Epithelial cell of prostate (primary cell): ENCODE measurements at places on chromosomes 12 and 14.

DNA sequence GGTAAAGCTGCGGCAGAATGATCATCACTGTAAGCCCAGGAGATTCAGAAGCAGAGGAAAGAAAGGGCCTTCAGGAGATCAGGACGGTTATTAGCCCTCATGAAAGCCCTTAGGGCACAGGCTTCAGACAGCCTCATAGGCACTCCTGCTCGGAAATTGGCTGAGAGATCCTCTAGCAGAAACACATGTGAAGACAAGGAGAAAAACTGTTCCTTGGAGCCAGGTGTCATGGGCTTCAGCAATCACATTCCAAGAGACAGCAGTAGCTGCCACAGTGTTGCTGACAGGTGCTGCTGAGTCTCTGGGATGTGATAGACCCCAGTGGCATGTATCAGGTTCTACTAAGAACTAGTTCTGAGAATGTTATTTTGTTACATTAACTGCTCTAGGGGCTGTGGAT is 88.8 kb upstream of the DYRK2 start:
- no peak for DNase-seq

- DNase-seq: no peak
These were observed 1222.8 kb downstream of the GALC start for GRCh38 chr14:86770186-86770585.

DNA sequence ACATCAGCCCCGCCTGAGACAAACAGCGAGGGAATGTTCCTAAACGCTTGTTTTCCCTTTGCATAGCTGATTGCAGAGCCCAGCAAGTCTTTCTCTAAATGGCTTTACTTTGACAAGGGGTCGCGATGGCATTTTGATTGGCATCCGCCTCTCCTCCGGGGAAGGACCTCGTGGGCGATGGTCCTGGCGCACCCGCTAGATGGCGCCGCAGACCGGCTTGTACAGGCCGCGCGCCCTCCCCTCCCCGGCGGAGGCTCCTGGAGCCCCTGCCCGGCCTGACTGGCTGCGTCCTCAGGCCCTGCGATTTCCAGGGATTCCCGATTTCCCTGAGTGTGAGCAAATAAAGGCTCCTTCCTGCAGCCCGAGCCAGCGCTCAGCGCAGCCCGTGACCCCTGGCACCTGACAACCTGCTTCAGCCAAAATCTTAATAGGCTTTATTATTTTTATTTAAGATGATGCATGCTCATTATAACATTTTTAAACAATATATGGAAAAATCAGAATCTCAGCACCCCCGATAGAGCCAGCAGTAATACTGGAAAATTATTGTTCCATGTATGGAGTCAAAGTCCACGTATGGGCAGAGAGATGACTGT is 468.3 kb downstream of the AACS start:
- DNase-seq: no peak

DNA sequence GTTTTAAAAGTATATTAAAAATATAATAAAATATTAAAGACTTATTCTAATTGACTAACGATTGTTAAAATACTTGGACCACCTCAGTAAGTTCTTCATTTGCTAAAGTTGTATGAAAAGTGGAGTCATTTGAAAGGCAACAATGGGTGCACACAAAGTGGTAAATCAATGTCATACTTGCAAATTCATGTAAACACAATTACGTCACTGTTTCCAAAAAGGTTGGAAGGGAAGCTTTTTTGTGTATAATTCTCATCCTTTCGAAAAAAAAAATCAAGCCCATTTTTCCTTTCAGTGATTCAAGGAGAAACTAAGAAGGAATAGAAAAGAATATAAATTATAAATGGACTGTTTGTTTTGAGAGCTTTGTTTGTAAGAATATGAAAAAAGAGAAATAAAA is 166.2 kb downstream of the PIK3C2G start:
- no peak for DNase-seq

- DNase-seq: no peak
These were observed 1133.2 kb upstream of the TMEM132C start for GRCh38 chr12:127133675-127134335.

DNA sequence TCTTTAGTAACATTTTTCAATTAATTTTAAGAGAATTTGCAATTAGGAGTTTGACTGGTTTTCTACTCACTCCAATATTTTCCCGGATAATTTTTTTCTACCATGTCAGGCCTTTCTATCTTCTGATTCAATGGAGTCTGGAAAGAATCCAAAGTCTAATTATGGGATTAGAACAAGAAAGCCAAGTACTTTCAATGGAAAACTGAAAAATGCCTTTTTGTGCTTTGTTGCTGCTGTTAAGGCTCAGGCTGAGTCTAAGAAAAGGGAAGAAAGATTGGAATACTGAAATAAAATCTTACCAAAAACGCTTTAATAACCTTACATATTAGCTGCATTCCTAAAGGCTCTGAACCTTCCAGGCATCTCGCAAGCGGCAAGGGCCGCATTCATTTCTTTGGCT is 24.4 kb upstream of the DHRS4 start:
- no peak for DNase-seq

DNA sequence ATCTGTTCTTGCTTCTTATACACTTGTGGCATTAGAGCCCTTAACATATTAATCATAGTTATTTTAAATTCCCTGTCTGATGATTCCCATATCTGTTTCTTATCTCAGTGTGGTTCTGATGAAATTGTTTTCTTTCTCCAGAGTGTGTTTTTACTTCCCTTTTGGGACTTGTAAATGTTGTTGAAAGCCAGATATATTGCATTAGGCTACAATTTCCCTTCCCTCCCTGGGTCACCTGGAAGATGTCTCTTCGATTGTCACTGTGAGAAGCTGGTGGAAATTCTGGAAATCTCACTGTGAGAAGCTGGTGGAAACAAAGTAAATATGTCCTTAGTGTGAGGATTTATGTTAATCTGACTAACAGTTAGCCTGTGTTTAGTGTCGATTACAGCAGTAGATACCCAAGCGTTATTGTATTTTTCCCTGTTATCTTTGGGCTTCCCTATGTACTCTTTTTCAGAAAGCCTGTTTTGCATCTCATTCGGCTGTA is 717.3 kb downstream of the TRHDE start:
- DNase-seq: no peak

- DNase-seq: no peak
These were observed 17.8 kb upstream of the OXA1L start for GRCh38 chr14:22748631-22749068.

DNA sequence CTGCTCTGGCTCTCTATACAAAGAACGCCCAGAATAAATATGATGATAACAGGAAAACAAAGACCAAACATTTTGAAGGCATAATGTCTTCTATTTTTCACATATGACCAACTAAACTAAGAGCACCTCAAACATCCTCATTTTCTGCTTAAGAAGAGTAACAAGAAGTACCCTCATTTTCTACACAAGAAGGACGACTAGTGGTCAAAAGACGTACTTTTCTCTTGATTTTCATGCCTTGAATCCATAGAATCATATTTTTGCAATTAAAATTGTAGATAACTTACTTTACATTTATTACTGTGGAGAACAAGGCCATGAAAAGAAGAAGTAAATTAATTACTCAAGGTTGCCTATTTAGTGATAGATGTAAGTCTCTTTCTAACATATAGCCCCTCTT is 358.6 kb downstream of the DUSP6 start:
- DNase-seq: no peak

GRCh38 chr14:42961509-42961908 is 1354.8 kb downstream of the LRFN5 start:
- DNase-seq: no peak

- peak; percentile 2 for DNase-seq
These were observed 541.9 kb upstream of the SEL1L start for GRCh38 chr14:82075566-82075965.
